ENCODE measurements at places on chromosomes 11 and 22. TPM values are rescaled to one million over a fixed set of nuclear protein-coding genes. Genes with fewer than 3 reads are reported as not detected.

The ACR gene
- total RNA-seq, result not detected

The COMMD9 gene
- total RNA-seq, result 40.3 TPM

The SYT7 gene
- not detected for total RNA-seq

The NTM gene
- not detected for total RNA-seq

The TMEM86A gene
- total RNA-seq, result 2.3 TPM

The CCDC116 gene
- 0.26 TPM for total RNA-seq

The PDE2A gene
- total RNA-seq, result 0.82 TPM

The SHISA8 gene
- total RNA-seq, result not detected

The OR52I1 gene
- total RNA-seq, result not detected

The NRXN2 gene
- total RNA-seq, result 0.20 TPM

Data from activated naive CD4-positive, alpha-beta T cell treated with anti-CD3 and anti-CD28 coated beads, Interleukin-2, amount 10 ng/mL, durations not matched to agents 5 hours and 36 hours (primary cell).